Left hindlimb (tissue), 1 donor: ENCODE measurements at places on chromosomes 5 and 9.

DNA sequence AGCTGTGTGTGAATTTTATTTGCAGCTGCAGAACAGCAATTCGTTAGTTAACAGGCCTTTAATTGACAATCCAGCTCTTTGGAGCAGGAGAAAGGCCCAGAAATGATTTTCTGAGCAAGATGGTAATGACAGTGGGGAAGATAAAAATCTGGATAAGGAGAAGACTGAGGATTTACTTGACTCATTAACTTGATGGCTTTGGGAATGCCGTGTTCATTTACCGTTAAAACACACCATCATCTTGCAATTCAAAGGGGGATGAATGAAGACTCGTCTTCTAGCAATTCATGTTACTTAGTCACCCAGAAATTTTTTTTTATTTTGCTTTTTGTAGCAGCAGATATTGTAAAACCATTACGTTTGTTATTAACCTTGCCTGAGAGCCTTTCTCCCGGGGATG lies 52.0 kb downstream of the PTTG1 start:
- no peak for DNase-seq

DNA sequence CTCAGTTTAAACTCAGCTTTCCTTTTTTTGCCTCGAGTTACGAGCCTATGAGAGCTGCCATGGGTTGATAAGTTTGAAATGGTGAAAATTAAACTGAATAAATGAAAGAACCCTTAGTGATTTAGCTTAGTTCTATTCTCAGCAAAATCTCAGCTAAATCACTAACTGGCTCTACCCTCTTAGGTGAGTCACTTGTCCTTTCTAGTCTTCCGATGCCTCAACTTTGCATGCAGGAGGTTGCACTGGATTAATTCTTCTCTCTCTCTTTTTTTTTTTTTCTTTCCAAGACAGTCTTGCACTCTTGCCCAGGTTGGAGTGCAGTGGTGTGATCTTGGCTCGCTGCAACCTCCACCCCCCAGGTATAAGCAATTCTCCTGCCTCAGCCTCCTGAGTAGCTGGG lies 83.9 kb downstream of the PAPPA start:
- no peak for DNase-seq

- DNase-seq = no peak
Measured at GRCh38 chr9:116942593-116943061, 255.5 kb downstream of the TRIM32 start.

DNA sequence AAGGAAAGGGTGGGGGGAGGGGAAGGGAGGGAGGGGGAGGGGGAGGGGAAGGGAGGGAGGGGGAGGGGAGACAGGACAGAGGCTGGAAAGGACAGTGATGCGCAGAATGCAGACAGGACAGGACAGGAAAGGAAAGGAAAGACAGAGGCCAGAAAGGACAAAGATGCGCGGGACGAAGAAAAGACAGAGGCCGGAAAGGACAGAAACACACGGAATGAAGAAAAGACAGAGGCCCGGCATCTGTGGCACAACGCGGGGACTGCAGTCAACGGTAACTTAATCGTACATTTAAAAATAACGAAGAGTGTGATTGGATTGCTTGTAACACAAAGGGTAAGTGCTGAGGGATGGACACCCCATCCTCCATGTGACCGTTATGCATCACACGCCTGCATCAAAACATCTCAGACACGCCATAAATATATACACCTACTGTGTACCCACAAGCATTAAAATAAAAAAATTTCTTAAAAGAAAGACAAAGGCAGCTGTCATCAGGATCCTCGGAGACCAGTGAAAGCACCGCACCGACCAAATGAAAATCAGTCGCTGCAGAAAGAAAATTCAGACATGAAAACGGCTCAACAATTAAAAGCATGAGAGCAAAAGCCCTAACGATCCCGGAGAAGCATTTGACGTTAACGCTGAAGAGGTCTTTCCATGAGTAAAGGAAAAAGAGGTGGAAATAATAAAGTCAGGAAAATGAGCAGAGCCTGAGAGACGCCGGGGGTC lies 52.9 kb upstream of the EXOC3 start:
- DNase-seq = peak; percentile 12

DNA sequence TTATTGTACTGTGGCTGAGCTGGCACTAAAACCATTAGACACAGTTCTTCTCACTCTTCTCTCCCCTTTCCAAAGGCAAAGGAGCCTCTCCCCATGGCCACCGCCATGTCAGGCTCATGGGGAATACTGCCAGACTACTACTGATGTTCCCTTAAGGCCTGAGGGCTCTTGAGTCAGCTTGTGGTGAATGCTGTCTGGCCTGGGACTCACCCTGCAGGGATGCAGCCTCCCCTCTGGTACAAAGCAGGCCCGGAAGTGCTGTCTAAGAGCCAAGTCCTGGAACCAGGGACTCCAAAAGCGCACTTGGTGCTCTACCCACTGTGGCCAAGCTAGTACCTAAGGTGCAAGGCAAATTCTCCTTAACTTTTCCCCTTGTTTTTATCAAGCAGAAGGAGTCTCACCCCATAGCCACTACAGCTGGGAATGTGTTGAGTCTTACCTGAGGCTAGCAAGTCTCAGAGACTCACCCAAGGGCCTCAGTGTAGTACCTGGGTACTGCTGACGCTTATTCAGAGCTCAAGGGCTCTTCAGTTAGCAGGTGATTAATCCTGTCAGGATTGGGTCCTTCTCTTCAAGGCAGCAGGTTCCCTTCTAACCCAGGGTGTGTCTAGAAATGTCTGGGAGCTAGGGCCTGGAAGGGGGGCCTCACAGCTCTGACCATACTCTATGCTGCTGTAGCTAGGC lies 33.2 kb upstream of the C5orf46 start:
- DNase-seq = no peak

- DNase-seq = no peak
Measured at GRCh38 chr5:135127439-135128240, 93.6 kb upstream of the PITX1 start.

- no peak for DNase-seq
Measured at GRCh38 chr5:150671509-150672236, 10.6 kb downstream of the MYOZ3 start.

GRCh38 chr5:120465436-120465961 lies 1.4 kb downstream of the PRR16 start:
- peak; percentile 68 for DNase-seq
